ENCODE measurements at places on chromosomes 16 and 17. TPM values are rescaled to one million over a fixed set of nuclear protein-coding genes. Genes with fewer than 3 reads are reported as not detected.

Gene YBX2
- polyA plus RNA-seq = 1.9 TPM

Gene CEP295NL
- 0.52 TPM for polyA plus RNA-seq

Gene RASD1
- 4.8 TPM for polyA plus RNA-seq

Gene TMIGD1
- not detected for polyA plus RNA-seq

Gene CPHXL
- polyA plus RNA-seq = not detected

Gene MYCBPAP
- polyA plus RNA-seq = 0.44 TPM

Gene TEKT1
- polyA plus RNA-seq = not detected

DNA sequence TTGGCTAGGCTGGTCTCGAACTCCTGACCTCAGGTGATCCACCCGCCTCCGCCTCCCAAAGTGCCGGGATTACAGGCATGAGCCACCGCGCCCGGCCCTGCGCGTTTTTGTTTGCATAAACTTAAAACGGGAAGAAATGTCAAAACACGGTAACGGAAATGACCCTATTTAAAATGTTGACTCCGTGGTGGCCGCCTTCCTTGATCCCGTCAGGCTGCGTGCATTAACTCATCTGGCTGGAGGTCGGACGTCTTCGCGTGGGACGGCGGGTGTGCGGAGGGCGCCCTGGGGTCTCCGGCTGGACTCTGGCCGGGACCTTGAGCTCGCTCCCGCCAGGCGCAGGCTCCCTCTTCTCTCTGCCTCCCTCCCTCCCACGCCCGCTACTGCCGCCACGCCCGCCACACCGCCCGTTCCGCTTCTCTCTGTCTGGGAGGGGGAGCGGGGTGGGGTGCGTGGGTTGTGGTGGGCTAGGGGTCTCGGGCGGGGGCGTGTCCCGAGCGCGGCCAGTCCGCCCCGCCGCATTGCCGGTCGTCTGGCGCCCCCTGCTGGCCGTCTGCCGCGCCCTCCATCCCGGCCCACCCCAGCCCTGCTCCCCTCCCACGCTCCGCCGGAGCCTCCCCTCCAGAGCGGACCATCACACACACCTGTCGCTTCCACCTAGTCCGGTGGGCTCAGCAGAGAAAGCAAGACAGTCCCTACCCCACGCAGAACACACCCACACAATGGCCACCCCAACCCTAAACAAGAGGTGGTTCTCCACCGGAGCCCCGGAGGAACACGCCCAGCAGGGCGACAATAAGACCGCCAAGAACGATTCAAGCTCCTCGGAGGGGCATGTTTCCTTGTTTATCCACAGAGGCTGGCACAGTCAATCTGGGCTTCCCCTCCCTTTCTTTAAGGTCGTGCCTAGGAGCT, 1.2 kb upstream of the CCDC42 start:
- DNase-seq = peak; percentile 53

GRCh38 chr16:54291656-54292487, 5.3 kb upstream of the IRX3 start:
- DNase-seq = no peak

GRCh38 chr17:41420134-41420533, 4.3 kb downstream of the KRT37 start:
- no peak for DNase-seq

DNA sequence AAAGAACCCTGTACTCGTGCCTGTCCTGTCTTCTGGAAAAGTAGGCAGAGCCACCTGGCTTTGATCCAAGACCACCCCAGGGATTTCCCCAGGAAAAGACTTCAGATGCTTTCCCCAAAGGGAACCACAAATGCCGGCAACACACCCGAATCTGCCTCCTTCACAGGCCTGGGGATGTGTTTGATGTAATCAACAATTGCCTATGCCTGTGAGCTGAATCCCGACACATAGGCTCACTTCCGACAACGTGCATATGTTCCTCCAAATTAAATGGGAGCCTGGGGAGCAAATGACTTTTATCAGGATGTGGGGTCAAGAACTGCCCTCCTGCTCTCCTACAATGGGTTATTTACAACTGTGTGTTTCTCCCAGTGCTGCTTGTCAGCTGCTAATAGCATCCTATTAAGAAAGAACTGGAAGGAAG, 535.2 kb upstream of the CDH11 start:
- DNase-seq = no peak

- no peak for DNase-seq
Observed at GRCh38 chr16:64626776-64627175, 495.1 kb downstream of the CDH11 start.

DNA sequence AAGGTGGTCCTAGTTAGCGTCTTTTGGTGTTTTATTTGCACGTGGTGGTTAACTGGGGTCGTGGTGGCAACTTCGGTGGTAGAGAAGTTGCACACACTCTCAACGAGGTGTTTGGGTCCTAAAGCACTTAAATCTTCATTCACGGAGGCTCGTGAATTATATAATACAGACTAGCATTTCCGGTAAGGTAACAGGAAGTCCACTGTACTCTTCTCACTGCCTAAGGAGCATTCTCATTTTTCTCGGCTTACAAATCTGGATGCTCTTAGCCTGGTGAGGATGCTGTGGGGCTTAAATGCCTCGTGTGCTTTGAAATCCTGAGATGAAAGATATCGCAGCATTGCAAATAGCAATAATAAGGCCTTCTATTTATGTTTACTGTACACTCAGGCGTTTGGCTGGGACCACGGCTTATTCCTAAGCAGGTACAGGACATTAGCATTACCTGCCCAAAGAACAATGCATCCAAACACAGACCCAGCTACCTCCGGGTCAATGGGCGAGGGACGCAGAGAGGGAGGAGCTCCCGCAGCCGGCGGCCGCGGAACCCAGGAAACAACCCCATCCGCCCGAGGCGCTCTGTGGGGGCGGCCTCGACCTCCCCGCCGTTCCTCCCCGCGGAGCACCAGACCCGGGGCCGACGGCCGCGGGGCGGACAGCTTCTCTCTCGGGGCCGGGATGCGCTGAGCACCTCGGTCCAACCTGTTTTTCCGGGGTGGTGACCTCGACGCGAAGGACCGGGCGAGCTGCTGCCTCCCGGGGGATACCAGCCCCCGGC, 856 bp downstream of the DNAJA2 start:
- no peak for DNase-seq

GRCh38 chr17:76561799-76562268, 22.0 kb downstream of the PRCD start:
- DNase-seq = no peak

GRCh38 chr16:50246299-50247122, 19.8 kb upstream of the ADCY7 start:
- DNase-seq = no peak

DNA sequence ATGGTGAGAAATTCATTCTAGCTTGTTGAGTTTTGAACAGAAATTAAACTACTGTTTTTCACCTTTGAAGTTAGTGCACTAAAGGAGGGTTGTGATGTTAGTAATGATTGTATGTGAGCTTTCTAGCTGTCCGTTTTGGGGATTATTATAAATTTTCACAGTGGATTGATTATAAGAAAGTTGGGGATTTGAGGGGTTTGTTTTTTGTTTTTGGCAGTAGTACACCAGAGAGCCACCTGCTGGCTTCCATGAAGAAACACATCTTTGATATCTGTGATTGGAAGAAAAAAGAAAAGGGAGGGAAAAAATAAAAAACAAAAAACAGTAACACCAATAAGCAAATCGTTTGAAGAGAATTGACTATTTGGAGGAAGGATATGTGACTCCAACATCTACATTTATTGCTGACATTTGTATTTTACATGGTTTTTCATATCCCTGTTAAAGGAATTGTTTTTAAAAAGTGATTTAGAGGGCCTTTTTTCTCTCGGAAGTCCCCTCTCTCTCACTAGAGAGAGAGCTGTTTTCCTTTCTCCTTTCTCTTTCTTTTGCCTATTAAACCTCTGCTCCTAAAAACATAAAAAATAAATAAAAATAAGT, 1469.5 kb upstream of the GOT2 start:
- DNase-seq = peak; percentile 7

DNA sequence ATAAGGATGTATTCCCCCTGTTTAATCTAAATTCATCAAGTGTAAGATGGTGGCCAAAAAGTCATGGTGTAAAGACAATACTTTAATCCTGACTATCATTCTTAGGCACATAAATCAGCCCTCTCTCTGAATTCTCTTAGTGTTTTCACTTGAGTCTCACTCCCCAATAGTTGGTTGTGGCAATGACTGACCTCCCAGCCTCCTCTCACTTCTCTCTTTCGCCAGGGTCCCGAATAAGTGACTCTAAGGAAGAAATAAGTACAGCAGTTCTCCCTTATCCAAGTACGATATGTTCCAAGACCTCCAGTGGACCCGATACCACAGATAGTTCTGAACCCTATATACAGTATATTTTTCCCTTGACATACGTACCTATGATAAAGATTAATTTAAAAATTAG, 335.3 kb downstream of the MAF start:
- no peak for DNase-seq

DNA sequence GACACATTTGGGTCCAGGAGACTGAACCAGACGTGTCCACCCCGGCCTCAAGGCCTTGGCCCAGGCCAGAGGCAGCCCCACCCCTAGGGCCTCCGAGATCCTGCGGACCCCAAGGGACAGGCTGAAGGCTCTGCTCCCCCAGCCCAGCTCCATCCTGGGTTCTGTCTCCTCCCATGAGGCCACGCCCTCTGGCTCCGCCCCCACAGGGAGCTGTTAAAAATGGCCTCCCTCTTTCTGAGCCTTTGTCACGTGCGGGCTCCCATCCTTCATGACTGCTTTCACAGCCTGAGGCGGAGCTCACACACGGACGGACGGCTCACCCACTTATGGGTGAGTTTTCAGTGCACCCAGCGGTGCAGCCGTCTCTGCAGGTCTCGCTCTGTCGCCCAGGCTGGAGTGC, 6.5 kb upstream of the CACNA1H start:
- no peak for DNase-seq

DNA sequence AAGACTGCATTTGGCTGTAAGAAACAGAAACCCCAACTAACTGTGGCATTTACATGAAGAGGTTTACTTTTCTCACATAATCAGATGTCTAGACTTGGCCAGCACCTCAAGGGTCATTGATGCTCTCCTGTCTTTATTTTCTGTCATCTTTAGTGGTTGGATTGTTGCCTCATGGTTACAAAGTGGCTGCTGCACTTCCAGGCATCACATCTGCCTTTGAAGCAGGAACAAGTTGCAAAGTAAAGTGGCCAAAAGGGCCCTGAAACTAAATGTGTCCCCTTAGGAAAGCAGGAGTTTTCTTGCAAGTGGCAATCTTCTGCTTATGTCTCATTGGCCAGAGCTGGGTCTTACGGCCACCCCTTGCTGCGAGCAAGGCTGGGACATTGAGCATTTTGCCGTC, 26.5 kb upstream of the STH start:
- no peak for DNase-seq

DNA sequence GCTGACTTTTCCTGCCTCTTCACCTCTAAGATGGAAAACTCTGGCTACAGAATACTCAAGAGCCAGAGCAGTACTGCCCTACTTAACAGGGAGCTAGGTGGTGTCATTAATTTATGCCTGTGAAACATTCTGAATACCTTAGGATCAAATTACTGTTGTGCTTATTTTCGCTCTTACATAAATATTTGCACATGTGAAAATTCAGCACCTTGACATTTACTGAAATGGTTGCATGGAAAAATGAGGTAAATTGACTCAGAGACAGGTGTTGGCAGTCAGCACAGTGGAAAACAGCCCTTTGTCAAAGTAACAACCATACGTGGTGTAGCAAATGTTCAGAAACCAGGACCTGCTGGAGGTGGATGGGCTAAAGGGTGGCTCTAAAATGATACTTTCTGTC, 193.6 kb downstream of the CDH8 start:
- no peak for DNase-seq

GRCh38 chr17:63364387-63364786, 81.7 kb downstream of the CYB561 start:
- DNase-seq = peak; percentile 82

DNA sequence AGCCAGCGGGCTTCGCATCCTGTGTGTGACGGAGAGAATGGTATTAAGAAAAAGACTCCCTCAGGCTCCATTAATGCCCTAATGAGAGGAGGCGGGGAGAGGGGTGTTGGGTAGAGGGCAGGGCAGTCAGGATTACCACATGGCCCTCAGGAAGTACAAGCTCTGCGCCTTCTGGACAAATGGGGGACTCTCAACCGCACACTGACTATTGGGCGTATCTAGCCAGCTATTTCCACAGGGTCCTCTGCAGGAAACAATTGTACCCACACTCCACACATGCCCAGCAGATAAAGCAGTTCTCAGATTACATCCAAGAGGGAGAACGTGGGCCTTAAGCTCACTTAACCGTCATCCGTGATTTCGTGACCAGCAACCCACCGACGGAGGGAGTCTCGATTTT, 14.7 kb downstream of the NXN start:
- DNase-seq = no peak

DNA sequence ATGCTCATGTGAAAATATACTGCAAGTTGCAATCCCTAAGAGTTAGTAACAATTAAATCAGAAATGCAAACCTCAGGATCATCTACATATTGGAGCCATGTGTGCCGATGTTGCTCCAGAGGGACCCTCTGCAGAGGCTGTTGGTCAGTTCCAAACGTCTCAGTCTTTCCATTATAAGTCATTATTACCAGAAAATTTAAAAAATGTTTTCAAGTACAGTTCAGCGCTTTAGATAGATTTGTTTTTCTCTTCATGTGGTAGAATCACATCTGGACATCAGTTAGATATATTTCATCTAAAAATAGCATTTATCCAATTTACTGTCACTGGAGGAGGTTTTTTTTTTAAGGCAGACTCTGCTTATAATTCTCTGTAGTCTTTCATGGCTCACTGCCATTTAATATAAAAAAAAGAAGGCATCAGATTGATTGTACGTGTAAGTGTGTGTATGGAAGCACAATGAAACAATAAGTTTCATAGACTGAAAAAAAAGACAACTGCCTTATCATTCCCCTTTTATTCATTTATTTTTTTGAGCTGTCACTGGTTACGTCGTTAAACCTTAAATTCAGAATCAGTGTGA, 46.1 kb upstream of the MARCHF10 start:
- DNase-seq = peak; percentile 73

Measured in muscle of back (tissue), 13 donors.